NCI-H2081 treated with DMSO at 0.1 percent for 48 hours (cell line): ENCODE measurements at places on chromosomes 1 and 21.

GRCh38 chr1:63261736-63262458 lies 60.5 kb upstream of the FOXD3 start:
- DNase-seq: no peak

DNA sequence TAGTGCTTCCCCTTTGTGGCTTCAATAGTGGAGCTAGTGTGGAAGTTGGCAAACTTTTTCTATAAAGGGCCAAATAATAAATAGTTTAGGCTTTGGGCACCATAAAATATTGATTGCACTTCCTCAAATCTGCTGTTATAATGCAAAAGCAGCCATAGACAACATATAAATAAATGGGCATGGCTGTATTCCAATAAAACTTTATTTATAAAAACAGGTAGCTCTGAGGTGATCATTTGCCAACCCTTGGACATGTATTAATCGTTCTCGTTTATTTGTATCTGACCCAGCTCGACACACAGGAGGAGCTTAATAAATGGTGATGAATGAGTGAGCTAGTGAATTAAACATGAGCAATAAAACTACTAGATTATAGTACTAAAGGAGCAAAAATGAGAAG lies 13.3 kb downstream of the KAZN start:
- no peak for DNase-seq

- DNase-seq: no peak
Observed at GRCh38 chr1:212410231-212410820, 4.4 kb downstream of the PACC1 start.

DNA sequence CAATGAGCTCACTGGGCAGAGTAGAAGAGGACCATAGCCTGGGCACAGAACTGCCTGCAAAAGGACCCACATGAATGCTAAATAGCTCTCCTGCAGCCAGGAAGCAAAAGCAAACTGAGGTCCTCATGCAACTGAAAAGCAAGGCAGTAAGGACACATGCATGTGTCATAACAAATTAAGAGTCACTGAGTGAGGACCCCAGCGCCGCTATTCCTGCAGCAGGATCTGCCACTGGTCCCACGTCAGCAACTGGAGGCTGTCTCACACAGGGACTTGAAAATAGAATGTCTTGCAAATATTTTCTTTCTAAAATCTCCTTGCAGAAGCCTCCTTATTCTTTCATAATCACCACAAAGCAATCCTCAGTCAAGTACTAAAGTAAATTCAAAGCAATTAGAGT lies 559.6 kb upstream of the DAB1 start:
- no peak for DNase-seq

- DNase-seq: no peak
Observed at GRCh38 chr1:2470290-2471158, 5.6 kb upstream of the PLCH2 start.

DNA sequence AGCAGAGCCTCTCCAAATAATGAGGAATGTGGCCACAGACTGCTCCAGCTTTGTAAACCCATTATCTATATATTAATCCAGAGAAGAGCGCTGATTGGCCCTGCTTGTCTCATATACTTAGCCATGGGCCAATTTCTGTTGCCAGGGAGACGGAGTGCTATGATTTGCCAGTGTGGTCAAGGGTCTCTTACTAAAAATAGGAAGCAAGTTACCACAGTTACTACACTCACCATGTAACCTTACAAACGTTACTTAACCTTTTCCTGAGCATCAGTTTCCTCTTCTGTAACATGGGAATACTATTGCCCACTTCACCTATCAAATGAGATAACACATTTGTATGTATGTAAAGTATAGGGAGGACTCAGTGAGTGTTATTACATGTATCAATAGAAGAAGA lies 7.7 kb upstream of the S100A2 start:
- no peak for DNase-seq

DNA sequence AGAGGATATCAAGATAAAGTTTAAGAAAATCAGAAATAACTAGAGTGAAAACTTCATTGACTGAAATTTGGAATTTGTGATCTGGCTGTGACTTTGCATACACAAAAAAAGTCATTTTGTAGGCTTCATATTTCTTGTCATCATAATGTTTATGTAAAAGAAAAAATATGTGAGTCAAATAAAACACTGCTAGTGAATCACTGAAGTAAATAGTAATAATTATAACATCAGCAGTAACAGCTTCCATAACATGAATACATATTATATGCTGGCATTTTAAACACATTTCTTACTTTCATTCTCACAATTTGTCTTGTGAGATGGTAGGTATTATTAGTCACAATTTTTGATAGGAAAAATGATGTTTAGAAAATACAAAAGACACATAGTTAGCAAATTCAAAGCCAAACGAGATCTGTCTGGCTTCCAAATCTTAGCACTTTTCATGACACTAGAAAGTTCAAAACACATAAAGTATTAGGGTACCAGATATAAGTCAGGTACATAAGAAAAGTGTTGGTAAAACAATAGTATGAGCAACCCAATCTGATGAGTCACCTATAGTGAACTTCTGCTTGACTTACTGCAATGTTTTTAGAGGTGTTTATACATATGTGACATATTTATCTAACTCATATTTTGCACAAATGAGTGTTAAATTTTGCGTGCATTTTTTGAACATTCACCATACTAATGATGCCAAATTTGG lies 241.0 kb upstream of the SNX7 start:
- DNase-seq: no peak

DNA sequence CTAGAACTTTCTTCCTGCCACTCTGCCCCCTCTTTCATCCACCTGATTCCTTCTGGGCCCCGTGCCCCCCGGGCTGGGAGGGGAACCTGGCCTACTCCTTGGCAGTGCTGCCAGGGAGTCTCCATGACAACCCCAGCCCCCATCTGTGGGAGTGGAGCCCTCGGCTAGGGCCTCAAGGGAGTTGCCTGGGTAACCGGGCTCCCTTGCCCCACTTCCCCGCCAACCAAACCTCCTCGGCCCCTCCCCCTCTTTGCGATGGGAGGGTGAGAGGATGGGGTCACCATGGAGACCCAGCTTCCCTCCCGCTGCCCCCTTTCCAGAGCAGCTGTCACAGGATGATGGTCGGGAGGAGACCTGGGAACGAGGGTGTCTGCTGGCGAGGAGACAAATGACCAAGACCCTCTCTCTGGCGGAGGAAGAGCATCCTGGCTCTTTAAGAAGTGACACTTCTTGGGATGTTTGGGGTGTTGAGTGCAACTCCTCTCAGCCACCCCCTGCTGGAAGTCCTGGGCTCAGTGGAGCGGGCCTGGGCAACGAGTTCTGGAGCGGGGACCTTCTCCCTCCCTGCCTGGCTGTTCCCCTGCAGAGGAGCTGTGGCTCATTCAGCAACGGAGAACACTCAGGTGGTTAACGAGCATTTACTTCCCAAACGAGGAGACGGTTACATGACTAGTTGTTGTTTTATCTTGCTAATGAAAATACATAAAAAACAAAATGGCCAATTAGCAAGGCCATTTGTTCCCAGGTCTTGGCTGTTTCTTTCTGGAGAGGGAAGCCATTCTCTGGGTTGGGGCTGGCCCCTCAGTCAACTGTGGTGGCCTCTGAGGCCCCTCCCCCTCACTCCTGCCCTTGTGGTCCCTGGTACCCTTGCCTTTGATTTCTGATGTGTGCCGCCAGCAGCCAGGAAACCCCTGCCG lies 82.8 kb downstream of the UBIAD1 start:
- no peak for DNase-seq

DNA sequence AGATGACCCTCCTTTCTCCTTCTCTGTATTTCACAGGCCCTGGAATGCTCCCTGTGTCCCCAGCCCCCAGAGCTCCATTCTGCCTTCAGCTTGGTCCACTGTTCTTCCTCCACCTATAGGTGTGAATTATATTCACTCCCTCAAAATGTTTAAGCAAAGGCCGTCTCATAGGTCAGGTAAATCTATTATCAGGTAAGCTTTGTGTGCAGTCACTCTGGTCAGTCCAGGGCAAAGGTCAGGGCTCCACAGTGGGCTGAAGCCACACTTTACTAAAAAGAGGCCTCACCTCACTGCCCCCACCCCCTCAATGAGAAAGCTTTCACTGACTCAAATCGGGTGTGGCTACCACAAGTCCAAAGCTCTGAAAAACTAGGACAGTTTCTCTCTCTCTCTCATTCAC lies 65.9 kb downstream of the DNTTIP2 start:
- no peak for DNase-seq

- no peak for DNase-seq
Observed at GRCh38 chr1:68111519-68112436, 61.4 kb upstream of the DIRAS3 start.

GRCh38 chr21:45981151-45982091 lies at the start of gene COL6A1:
Gene COL6A1, plus strand, starts transcription at chr21:45981770. Its CDS starts 81 bp downstream, at chr21:45981851.
- DNase-seq: no peak

GRCh38 chr1:42784946-42785693 lies at the start of gene TMEM269:
Gene TMEM269, plus strand, starts transcription at chr1:42784991. Its CDS starts 4,903 bp downstream, at chr1:42789894.
- DNase-seq: no peak

DNA sequence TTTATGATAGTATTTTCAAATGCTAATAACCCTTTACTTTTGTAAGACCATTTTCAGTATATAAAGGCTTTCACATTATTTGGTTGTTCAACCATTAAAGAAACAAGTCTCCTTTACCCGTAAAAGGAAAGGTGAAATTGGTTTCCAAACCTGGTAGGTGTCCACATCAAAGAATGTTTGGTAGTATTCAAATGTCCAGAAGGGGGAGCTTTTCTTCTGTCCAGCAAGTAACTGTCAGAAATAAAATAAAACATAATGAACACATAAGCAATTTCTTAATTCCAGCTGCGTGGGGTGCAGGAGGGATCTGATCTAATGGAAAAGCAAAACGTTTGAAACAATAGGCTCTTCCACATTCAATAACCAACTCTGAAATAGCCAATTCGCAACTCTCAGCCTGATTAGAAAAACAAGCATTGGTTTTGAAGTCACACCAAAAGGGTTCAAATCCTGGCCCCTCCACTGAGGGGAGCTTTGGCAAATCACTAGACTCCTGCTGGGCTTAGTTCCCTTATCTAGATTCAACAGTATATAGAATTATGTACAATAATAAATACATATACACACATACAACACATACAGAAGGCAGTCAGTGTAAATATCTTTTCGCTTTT lies 11.0 kb downstream of the YIPF1 start:
- no peak for DNase-seq

GRCh38 chr1:70717656-70718055 lies 306.6 kb downstream of the CTH start:
- DNase-seq: no peak

GRCh38 chr1:41742219-41742618 lies 176.5 kb downstream of the HIVEP3 start:
- DNase-seq: no peak

- DNase-seq: no peak
Observed at GRCh38 chr1:36874271-36875060, 159.8 kb downstream of the GRIK3 start.

GRCh38 chr1:94669198-94669597 lies 127.6 kb upstream of the F3 start:
- no peak for DNase-seq

- DNase-seq: no peak
Observed at GRCh38 chr1:228933753-228934152, 198.5 kb downstream of the RHOU start.

GRCh38 chr1:198833706-198834503 lies 195.1 kb downstream of the PTPRC start:
- DNase-seq: no peak

GRCh38 chr1:155226188-155226909 lies 17.9 kb downstream of the MTX1 start:
- peak; percentile 47 for DNase-seq

- DNase-seq: no peak
Observed at GRCh38 chr1:152458384-152459185, 44.5 kb upstream of the CRNN start.

DNA sequence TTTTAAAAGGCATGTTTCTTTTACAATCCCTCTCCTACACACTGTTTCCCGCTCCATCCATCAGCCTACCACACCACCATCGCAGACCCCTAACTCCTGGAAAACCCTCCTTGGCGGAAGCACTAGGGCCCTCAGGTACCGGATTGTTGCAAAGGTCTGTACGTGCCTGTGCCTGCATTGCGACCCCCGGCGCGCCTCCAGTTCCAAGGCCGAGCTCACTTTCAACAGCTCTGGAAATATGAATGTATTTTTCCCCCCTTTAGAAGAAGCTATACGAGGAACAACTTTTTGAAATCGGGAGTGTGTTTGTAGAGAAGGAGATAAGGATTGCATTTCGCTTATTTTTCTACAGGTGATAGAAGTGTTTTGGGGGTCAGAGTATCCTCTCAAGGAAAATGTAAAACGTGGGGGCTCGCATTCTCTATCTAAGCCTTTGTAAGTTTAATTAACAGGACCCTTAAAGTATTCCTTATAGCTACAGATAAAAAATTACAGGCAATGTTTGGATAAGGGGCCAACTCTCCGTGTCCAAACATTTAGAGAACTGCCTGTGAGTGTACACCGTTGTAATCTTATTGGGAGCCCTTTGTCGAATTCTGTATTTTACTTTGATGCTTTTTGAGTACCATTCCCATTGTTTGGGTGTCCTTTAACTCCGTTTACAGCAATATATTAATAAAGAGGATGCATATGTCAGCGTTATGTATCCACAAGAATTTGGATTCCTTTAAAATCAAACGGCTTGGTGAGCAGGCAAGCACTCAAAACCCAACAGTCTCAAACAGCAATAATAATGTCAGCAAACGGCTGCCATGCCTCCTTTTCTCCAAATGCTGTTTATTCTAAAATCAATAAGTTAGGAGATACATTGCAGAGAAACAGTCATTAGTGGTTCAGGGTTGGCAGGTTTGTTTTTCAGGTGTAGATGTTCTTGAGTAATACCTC lies 5.9 kb downstream of the PRRX1 start:
- no peak for DNase-seq

DNA sequence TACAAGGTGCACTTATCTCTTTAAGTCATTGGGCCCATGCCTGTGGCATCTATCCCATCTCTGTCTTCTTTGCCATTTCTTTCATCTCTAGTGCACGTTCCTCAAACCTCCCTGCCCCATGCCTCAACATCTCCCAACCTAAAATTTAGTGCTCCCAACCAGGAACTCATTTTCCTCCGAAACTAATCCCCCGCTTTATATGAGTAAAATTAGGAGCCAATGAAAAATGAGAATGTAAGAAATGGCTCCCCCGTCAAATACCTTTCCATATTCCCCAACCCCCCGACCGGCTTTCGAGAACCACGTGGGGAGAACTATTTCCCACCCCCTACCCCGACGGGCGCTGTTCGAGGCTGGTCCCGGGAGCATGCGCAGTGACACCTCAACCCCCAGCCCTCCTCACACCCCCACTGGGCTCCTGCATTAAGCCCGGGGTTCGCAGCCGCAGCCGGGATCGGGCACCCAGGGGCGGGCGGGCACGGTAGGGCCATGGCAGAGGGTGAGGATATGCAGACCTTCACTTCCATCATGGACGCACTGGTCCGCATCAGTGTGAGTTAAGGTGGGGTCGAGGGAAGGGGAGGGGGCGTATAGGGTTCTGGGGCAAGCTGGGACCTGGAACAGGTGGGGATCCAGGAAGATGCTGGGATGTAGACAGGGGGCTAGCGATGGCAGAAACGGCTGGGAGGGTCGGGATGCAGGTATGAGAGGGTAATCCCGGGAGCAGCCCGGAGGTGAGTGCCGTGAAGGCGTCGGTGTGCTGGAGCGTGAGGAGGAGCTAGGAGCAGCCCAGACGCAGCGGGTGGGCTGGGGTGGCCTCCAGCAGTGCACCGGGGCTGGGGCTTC lies at the start of gene TRIM46:
Gene TRIM46 (plus strand): TSS at position 372 of the 846 bp plus-strand sequence. CDS start 118 bp downstream, at position 490.
- DNase-seq: peak; percentile 42

GRCh38 chr1:184838504-184838951 lies 83.9 kb upstream of the EDEM3 start:
- no peak for DNase-seq
